DND-41 (cell line): ENCODE measurements at places on chromosomes 2 and 18.
A peak's percentile ranks its signal among the peaks of the same experiment; 100 is the strongest.

DNA sequence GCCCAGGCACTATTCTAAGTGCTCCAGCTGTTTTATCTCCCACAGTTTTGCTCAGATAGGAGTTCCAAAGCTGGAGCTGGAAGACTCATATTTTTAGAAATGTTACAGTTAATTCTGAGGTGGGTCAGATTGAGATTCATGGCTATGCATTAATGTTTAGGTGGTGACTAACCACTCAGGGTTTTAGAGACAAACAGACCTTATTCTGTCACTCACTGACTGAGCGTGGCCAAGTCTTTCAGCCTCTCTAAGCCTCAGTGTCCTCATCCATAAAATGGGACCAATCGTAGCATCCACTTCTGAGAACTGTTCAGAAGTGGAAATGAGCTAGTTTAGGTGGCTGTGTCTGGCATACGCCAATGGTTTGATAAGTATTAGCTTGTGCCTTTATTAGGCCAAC is 4.3 kb upstream of the CASP8 start:
- no peak for DNase-seq
- H3K4me1 ChIP-seq, result peaks cover 96% of the 10 kb centered on the region

GRCh38 chr2:172052000-172052983 is 33.0 kb upstream of the DLX1 start:
- DNase-seq, result no peak
- H3K4me3 ChIP-seq, result no peak overlapping the region
- no peak overlapping the region for H3K27ac ChIP-seq
- no peaks in the 10 kb centered on the region for H3K36me3 ChIP-seq
- no peaks in the 10 kb centered on the region for H3K27me3 ChIP-seq

DNA sequence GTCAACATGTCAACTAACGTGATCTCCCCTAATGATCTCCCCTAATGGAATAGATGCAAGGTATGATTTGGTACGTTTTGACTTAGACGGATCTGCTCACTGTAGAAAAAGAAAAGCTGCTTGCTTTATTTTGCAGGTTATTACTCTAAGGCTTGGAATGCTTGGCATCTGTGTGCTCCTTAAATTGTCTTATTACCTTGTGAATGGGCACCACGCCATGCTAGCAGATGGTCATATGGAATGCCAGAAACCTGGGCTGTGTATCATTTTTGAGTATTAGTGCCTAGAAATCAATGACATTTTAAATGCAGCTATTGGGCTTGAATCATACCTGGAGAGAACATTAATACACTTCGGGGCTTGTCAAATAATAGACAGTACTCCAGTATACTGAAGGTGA is 16.5 kb upstream of the FIGN start:
- H3K27ac ChIP-seq, result no peak overlapping the region
- H3K36me3 ChIP-seq, result no peaks in the 10 kb centered on the region

- H3K27me3 ChIP-seq, result no peaks in the 10 kb centered on the region
- no peak overlapping the region for H3K27ac ChIP-seq
- H3K4me3 ChIP-seq, result no peak overlapping the region
- peaks cover 13% of the 10 kb centered on the region for H3K4me1 ChIP-seq
Observed at GRCh38 chr2:101130081-101130480, 21.1 kb downstream of the TBC1D8 start.

DNA sequence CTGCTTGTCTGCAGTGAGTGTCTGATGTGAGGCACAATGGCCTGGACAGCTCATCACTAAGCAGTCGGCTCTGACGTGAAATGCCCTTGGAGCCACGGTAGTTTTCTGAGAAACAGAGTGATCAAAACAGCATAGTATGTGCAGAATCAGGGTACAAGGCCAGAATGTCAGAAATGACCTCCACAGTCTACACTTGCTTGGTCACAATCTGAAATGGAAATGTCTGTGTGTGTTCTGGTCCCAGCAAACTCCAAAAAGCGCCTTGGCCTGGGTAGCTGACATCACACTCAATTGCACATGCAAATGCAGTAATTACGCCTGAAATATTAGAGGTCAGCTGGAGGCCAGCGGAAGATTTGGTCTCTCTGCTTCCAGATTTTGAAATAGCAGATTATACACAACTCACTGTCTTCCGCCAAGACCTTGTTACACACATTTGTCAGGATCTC is 95.4 kb downstream of the CTAGE1 start:
- no peak overlapping the region for H3K27ac ChIP-seq
- H3K36me3 ChIP-seq, result no peaks in the 10 kb centered on the region
- H3K27me3 ChIP-seq, result peaks cover 6% of the 10 kb centered on the region
- H3K4me1 ChIP-seq, result no peaks in the 10 kb centered on the region

DNA sequence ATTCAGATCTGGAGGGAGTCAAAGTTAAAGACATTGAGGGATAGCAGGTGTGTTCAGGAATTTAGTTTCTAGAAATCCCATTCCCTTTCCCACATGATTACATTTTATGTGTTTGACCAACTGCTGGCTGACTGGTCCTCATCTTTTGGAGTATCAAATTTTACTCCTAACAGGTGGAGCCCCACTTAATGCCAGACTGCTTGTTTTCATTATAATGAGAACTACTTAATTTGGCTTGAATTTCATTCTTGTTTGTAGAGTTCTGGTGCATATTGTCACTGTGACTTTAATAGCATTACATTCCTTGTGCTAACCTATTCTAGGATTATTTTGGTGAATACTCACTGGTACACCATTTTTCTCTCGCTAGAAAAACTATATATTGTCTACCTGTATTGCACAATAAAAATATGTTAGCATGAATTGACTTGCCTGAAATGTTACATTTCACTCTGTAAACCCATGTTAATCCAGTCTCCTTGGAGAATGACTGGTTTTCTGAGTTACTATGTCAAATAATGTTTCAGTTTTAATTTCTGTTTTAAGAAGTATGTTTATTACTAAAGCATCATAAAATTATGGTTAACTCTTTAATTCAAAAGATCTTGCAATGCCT is 98.2 kb downstream of the TANC1 start:
- H3K27me3 ChIP-seq, result no peaks in the 10 kb centered on the region
- H3K27ac ChIP-seq, result no peak overlapping the region
- no peaks in the 10 kb centered on the region for H3K4me1 ChIP-seq
- no peak overlapping the region for H3K4me3 ChIP-seq
- DNase-seq, result no peak
- no peaks in the 10 kb centered on the region for H3K36me3 ChIP-seq

DNA sequence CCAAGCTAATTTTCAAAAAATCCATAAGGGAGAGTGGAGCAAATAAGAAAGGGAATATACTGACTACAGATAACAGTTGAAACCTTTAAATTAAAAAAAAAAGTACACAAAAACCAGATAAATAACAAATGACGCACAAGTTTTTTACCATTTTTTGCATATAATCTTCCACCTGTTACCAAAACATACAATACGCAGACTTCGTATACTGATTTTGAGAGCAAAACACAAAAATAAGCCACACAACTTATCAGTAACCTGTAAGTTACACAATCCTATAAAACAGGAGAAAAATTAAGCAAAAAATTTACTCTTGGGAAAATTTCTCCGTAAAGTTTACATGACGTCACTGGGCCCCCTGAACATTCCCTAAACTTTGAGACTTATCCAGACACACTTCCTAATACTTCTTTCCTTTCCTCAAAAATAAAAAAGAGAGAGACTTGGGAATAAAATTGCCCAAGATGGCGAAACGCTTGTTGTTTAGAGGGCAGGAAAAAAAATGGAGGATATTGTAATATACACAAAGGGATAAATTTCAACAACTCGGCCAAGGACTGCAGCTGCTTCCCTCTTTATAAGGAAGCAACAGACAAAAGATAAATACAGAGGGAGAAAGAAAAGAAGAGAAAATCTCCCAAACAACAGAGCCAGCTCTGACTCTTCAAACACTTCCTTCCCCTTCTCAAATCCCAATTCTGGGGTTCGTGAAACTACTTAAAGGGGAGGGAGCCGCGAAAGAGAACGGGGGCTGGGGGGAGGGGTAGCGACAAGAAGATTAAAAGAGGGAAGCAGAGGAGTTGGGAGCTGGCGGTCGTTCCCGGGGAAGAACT is 1.6 kb downstream of the BAZ2B start:
- no peaks in the 10 kb centered on the region for H3K36me3 ChIP-seq
- peaks cover 32% of the 10 kb centered on the region for H3K4me1 ChIP-seq
- H3K4me3 ChIP-seq, result peak overlapping the region; percentile 22

GRCh38 chr2:117702098-117702497 is 112.4 kb upstream of the DDX18 start:
- no peaks in the 10 kb centered on the region for H3K36me3 ChIP-seq
- no peak overlapping the region for H3K4me3 ChIP-seq
- DNase-seq, result no peak
- H3K27ac ChIP-seq, result no peak overlapping the region
- no peaks in the 10 kb centered on the region for H3K4me1 ChIP-seq
- no peaks in the 10 kb centered on the region for H3K27me3 ChIP-seq

DNA sequence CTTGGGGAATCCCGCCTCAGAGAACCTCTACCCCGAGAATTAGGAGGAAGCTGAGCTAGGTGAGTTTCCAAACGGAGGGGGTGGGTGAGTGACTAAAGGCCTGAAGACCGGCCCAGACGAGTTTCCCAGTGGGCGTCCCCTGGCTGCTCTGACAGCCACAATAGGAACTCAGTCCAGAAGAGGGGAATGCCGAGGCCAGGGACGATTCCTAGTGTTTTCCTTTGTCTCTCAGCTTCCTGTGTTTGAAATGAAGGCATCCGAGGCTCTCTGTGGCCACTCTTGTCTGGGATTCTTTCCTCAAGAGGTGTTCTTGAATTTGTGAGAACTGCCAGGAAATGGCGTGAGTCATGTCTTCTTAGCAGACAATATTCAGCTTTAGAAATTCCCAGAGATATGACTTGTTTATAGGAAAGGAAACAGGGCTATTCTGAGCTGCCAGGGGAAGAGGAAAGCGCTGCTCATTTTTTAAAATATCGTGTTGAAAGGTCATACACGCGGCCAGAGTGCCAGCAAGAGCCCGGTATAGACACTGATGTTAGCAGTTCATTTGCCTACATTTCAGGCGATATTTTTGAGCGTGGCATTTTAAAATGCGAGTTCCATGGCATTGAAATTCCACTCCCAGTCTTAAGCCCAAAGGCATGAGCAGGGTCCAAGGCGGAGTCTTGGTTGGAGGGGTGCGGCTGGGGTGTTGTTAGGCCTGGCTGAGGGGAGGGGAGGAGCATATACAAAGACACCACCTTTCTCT is 169.1 kb upstream of the KLF7 start:
- no peaks in the 10 kb centered on the region for H3K27me3 ChIP-seq
- DNase-seq, result no peak
- H3K4me3 ChIP-seq, result no peak overlapping the region
- no peaks in the 10 kb centered on the region for H3K4me1 ChIP-seq
- H3K36me3 ChIP-seq, result no peaks in the 10 kb centered on the region
- no peak overlapping the region for H3K27ac ChIP-seq
